Hematopoietic multipotent progenitor cell treated with erythropoietin and hydrocortisone succinate and interleukin-3 and kit ligand, for 17 days (in vitro differentiated cells): ENCODE measurements at places on chromosomes 13 and 19.
A peak's percentile ranks its signal among the peaks of the same experiment; 100 is the strongest.

DNA sequence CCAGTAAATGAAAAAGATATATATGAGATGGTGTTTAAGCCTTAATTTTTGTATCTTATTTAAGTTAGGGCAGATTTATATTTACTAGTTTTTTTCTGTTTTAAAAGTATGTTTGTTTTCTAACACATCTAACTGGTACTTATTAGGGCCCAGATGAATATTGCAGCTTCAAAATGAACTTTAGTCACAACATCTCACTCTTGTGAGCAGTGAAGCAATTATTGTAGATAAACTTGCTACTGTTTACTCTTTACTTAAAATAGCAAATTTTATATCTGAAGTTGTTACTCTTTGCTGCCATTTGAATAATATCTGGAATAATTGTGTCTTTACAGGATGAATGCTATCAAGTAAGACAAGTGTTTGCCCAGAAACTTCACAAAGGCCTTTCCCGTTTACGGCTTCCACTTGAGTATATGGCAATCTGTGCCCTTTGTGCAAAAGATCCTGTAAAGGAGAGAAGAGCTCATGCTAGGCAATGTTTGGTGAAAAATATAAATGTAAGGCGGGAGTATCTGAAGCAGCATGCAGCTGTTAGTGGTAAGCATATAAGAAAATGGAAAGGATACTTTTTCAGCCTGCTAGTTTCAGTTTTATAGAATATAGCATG is 166.8 kb downstream of the PDS5B start:
- no peak for DNase-seq

GRCh38 chr13:80334597-80335260 is 6.2 kb downstream of the SPRY2 start:
- no peak for DNase-seq

GRCh38 chr19:47703301-47703700 is 9.9 kb upstream of the EHD2 start:
- DNase-seq: no peak

GRCh38 chr13:30742901-30743300 is 7.6 kb downstream of the ALOX5AP start:
- no peak for DNase-seq

DNA sequence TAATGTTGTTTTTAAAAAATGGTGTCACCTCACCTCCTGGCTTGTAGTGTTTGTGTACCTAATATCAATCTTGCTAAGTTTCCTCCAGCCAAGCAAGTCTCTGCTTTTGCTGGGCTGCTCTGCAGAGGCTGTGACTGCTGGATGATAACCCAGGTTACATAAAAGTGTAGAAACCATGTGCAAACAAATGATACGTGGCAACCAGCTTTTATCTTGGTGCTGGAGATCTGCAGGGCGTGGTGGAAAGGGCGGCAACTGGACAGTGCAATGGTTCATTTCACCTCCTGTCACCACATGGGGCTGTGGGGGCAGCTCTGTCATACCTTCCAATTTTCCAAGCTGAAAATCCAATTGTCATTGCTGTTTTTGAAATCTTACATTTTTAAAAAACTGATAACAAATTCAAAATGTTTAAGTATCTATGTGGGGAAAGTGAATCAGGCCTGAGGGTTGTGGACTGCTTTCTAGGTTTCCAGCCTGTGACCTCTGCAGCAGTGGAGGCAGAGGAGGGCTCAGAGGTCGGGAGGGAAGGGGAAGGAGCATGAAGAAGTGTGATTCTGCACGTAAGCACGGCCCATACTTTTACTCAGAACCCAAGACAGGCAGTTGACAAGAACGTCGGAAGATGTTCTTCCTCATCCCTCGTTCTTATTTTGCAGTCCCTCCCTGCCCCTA is 9.7 kb downstream of the GPR42 start:
- DNase-seq: peak; percentile 15

DNA sequence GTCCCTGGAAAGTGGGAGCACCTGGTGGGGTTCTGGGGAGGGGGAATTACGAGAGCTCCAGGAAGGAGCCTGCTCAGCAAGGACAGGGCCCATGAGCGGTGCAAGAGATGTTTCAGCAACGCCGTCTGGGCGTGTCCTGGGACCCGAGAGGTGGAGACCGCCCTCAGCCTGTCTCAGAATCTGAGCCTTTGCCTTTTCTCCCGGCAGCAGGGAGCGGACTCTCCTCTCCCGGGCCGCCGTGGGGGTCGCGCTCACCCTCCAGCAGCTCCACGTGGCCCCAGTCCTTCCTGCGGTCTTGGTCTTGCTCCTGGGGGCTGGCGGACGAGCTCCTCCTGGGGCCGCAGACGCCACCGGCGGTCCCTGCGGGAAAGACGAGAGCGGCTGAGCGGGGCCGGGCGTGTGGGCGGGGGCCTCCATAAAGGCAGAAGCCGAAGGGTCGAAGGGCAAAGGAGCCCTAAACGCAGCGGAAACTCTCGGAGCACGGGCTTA is 714 bp downstream of the POLRMT start:
- peak; percentile 28 for DNase-seq

DNA sequence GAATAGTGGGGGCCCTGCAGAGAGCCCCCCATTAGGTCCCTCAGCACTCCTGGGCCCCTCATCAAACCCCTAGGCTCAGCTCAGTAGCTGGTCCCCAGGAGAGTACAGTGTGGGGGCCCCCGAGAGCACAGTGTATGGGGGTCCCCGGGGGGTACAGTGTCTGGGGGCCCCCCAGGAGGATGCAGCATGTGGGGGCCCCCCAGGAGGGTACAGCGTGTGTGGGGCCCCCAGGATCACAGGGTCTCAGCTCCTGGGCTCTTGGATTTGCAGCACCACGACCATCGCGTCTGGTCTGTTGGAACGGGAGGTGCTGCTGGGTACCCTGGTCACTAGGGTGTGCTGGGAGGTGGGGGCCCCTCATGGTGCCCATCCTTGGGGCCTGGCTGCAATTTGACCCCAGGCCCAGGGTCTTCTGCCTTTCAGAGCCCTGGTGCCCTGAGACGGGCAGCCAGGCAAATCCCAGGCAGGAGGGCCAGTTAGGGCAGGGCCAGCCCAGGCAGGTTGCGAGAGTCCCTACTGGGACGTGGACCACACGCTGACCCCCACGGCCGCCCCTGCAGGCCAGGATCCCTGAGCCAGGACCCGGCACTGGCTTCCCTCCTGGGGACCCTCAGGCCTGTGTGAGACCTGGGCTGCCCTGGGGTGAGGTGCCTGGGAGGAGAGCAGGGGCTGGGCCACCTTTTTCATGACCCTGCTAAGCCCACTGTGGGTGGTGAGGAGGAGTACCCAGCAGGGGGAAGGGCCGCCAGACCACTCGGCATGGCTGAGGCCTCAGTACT is 13.6 kb downstream of the CBARP start:
- DNase-seq: no peak

DNA sequence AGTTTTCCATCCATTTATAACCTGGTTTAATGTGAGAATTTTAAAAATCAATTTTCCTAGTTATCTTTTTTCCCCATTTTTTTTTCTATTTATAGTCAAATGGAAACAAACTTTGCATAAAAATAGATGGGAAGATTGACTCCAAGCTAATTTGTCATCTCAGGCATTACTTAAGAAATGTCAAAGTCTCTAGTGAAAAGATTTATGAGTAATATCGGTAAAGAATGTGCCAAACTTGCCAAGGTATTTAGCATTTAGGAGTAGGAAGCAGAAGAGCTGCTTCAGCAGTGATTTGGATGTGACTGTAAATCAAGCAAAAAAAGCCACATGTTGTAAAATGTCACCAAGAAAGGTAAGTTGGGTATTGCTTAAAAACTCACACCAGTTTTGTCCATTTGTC is 108.6 kb downstream of the LACC1 start:
- no peak for DNase-seq

DNA sequence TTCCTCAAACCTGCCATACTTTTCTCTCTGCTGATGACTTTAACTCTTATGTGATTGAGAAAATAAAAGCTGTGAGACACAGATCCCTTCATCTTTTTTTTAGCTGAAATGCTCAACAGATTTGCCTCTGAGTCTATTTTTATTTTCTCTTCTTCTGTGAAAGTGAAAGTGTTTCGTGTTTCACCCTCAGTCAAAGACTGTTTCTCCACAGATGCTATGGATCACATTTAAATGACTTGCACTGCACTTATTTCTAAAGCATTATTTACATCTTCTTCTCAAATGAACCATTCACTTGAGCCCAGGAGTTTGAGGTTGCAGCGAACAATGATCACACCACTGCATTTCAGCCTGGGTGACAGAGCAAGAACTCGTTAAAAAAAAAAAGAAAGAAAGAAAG is 890.1 kb upstream of the PCDH20 start:
- no peak for DNase-seq
